SK-N-DZ (cell line): ENCODE measurements at places on chromosomes 5 and 9.

- DNase-seq = no peak
Measured at GRCh38 chr5:159837860-159838259, 78.4 kb upstream of the ADRA1B start.

- DNase-seq = peak; percentile 11
Measured at GRCh38 chr9:83313781-83314180, 224.4 kb downstream of the FRMD3 start.

GRCh38 chr5:124237206-124237695, 509.2 kb downstream of the ZNF608 start:
- DNase-seq = no peak

DNA sequence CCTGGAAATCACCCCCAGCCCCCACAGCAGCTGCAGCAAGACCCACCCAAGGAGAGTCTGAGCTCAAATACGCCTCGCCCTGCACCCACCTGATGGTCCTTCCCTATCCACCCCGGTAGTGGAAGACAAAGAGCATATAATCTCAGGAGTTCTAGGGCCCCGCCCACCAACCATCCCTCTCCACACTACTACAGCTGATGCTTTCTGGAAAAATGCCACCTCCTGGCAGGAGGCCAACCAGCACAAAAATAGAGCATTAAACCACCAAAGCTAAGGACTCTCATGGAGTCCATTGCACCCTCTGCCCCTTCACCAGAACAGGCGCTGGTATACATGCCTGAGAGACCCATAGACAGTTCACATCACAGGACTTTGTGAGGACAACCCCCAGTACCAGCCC, 22.5 kb upstream of the NIPSNAP3A start:
- no peak for DNase-seq

DNA sequence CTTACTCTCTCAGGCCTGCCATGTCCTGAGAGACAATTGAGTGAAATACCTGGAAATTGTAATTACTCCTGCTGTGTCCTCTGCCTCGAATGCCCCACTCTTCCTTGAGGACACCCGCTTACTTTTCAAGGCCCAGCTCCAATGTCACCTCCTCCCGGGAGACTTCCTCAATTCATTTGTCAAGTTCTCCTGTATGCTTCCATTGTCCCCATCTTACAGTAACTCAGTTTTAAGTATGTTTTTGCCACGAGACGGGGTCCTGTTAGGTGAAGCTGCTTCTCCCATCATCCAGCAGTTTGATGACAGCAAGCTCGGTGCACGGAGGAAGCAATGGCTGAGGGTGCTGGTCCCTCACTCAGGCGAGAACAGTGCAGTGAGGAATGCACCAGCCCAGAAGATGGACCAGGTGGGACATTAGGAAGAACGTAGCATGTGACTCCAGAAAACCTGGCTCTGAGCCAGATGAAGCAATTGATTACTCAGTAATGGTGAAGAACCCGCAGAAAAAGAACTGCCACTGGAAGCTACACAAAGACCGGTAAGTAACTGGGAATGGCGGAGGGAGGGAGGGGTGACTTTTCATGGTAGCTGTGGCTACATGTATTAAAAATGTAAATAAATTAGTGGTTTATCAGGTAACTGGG, 274.8 kb downstream of the DENND1A start:
- DNase-seq = peak; percentile 28

DNA sequence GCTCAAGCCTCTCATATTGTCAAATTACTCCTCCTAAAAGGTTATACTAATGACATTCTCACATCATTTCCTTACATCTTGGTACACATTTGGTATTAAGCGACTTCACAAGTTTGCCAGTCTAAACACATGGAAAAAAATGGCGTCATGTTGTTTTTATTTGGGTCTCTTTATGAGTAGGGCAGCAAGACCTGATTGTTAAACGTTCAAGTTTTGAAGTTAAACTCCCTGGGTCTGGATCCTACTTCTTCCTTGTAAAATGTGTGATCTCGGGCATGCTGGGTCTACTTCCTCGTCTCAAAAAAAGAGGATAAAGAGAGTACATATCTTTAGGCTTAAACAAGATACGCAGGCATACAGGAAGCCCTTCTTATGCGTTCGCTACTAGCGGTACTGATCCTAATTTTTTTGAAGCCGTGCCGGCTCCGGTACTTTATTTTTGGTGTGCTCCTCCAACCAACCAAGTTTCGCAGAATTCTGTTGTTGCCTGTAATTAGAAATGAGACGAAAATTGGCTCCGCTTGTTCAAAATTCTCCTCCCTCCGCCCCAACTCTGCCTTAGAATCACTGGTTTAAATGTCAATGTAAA, 596 bp upstream of the CDC37L1 start:
- peak; percentile 12 for DNase-seq

GRCh38 chr9:107333363-107333762, 50.3 kb downstream of the RAD23B start:
- no peak for DNase-seq

GRCh38 chr5:168654211-168654721, 75.1 kb upstream of the PANK3 start:
- peak; percentile 95 for DNase-seq

DNA sequence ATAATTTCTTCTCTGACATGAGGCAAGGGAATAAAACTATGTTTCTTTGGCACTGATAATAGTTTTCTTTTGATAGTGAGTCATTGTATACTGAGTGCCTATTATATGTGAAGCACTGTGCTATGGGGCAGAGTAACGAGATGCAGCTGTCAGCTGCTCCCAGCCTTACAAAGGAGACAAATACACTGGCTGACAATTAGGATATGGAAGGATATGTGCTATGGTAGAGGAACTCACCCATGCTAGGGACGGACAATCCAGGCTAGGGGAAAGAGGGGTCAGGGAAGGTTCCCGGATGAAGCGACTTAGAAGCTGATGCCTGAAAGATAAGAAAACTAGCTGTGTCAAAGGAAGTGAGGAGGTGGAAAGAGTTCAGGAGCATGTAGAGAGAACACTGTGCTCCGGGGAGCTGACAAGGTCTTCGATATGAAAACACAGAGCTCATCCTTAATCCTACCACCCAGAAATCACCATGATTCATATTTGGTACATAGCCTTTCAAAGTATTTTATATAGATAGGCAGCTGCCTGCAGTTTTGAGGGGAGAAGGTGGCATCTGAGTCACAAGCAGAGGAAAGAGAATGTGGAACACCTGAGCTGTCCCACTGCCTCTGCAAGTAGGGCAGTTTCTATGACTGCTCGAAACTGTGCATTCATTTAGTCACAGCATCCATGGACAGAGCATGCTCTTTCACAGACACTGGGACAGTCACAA, 12.1 kb downstream of the BSPRY start:
- DNase-seq = no peak

DNA sequence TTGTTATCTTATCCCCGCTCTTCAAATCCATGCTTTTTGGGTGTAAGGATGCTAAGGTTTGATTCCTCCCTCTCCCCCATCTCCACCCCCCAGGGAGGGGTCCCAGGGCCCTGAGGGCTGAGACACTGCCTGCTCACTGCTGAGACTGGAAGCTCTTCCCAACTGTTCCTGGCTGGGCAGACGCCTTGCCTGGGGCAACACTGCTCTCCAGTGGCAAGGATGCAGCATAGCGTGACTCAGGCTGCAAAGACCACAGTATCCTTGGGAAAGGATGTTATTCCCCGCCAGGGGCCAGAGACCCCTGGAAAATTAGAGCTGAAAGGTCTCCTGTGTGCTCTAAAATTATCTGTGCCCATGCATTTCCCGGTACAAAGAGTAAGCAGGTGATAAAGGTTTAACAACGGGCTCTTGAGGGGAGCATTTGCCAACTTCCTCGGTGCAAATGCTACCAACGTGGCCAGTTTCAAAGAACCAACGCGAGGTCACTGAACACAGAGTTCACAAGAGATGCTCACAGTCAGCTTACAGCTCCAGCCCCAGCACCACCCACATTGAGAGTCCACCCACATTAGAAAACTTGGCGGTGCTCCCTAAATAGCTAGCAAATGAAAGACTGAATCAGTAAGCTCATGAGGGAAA, 271.9 kb downstream of the NSG2 start:
- DNase-seq = peak; percentile 78

- DNase-seq = no peak
Measured at GRCh38 chr9:22354699-22355384, 91.8 kb upstream of the DMRTA1 start.

DNA sequence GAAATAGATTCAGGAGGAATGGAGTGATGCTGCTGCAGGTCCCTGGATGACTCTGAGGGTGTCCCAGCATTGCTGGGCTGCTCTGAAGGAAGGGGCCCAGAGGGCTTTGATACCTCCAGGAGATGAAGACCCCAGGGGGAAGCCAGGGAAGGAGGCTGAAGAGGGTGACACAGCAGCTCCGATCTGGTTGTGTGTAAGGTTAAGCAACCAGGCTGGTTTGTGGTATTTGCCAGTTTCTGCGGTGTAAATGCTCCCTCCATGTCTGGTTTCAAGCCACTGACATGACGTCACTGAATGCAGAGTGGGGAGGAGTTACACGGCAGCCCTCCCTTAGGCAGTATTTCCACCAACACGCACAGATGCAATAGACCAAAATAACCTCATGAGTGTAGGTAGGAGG, 40.0 kb upstream of the ORM1 start:
- no peak for DNase-seq

DNA sequence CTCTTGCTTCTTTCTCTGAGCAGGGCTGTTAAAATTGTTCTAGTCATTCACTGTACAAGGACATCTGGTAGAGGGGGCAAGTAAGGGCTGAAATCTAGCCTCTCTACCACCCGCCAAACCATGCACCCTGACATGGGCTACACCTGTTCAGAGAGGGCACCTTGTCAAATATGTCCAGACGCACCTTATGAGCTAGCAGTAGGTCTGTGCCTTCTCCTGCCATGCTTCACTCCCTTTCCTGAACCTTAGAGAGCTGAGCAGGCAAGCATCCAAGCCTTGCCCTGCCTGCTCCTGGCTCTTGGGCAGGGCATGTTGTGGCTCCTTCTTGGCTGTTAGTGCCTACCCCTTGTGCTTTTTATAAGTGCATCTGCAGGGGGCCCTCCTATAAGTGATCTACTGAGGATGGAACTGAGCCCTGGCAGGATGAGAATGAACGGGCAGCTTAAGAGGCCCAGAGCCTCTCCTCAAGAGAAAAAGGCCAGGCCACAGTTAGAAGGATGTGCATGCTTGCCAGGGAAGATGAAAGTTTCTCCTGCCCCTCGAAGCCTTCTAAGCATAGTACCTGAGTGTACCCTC, 3.8 kb upstream of the NEUROG1 start:
- DNase-seq = no peak

- DNase-seq = no peak
Measured at GRCh38 chr5:88707216-88707965, 175.6 kb downstream of the MEF2C start.

DNA sequence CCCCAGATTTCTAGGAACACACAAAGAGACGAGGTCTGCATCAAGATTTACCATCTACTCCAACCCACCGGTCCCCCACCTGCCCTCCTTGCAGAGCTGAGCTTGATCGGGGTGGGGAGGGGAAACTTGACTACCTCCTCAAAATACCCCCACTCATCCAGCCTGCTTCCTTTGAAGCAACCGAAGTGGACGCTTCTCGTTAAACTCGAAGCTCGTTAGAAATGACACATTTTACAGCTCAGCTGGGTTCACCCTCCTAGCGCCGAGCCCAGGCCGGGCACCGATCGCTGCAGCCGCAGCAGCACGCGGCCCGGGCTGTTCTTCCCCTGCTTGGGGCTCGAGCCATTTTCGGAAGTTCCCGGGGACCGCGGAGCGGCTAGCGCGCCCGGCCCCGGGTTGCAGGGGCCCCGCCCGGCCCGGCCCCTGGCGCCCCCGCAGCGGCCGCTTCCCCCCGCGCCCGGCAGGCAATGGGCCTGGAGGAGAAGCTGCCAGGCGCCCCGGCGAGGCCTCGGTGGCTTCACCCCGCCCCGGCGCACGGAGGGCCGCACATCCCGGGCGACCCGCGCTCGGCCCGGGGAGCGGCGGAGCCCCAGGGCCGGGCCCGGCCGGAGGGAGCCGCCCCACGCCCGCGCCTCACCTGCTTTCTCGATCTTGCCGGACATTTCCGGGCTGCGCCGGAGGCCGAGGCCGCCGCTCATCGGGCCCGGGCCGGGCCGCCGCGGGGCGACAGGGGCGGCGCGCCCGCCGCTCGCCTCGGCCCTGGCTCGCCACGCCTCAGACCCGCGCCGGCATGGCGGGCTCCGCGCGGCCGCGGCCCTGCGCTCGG, 530 bp downstream of the RAPGEF1 start:
- no peak for DNase-seq

DNA sequence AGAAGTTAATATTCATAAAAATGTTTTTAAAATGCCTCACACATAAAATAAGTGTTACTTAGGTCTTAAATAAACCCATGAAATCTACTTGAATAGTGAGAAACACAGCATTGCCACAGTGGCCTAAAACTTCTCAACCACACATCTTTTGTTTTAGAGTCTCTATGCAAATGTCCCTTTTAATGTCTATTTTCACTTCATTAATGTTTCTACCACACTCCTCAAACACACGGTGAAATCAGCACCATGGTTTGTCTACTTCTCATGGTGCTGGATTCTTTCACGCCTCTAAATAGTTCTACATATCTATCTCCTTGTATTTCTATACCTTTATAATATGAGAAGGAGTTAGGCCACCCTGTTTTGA, 111.2 kb downstream of the EDIL3 start:
- no peak for DNase-seq

DNA sequence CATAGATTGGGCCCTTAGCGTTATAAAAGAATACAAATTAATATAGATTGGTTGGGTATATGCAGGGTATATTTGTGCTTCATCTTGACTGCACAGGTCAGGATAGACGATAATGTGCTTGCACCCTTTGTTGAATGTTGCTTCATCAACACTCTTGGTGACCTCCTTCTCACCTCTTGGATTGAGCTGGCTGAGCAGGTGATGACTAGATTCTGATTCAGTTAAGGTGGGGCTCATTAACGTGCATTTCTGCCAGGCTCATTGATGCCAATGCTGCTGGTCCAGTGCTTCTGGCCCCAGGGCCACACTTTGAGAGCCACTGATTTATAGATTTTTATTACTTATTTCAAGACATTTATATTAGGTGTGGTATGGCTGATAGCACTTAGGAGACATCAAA, 27.7 kb downstream of the PCSK5 start:
- DNase-seq = no peak

DNA sequence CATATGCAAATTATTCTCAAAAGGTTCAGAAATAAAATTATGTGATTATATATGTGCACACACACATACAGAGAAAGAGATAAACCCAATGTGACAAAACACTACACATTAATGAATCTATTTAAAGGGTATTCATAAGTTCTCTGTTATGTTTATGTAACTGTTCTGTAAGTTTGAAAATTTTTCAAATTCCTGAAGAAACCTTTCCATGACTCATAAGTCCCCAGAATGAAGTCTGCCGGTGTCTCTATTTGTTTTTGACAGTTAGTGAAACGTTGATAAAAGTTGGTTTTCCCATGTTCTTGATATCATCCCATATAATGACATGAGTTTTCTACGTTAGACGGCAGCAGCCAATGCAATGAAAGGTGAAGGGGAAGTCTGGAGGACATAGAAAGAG, 199.5 kb upstream of the PUM3 start:
- no peak for DNase-seq

- DNase-seq = peak; percentile 17
Measured at GRCh38 chr9:81759680-81760215, 70.4 kb upstream of the TLE1 start.

- no peak for DNase-seq
Measured at GRCh38 chr9:97813072-97813471, 40.0 kb upstream of the FOXE1 start.
